Activated CD4-positive, alpha-beta T cell treated with anti-CD3 and anti-CD28 coated beads for 1 hour (primary cell): ENCODE measurements at places on chromosomes 6 and 20.

GRCh38 chr6:24357336-24358218 is at the start of gene DCDC2:
DCDC2 (minus strand) TSS chr6:24358059; CDS start chr6:24357750, 309 bp downstream.
- DNase-seq = no peak

DNA sequence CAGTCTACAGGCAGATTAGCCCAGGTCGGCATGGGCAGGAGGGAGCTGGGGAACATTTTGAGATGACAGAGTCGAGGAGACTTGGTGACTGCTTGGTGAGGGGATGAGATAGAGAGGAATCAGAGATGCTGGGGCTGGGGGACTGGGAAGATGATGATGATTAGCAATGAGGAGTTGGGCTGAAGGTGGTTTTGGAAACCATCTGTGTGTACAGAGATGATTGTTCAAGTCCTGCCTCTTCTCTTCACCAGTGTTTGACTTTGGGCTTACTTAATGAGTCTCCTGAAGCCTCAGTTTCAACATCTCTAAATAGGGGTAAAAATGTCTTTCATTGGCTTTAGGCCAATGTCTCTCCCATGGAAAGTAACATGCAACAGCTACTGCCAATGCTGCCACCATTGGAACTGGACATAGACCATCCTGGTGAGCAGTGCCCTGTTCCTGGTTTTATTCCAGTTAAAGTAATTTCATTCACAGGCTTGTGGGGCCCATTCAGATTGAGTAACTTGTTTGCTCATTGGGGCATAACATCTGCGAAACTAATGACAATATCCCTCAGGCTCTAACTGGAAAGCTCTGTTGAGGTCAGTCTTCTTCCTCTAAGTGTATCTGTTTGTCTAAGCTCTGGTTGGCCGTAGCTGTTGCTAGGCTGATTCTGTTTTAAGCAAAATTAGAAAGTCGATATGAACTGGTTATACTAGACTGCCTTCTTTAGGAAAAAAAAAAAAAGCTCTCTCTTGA is 99.1 kb downstream of the ARMC2 start:
- no peak for DNase-seq

DNA sequence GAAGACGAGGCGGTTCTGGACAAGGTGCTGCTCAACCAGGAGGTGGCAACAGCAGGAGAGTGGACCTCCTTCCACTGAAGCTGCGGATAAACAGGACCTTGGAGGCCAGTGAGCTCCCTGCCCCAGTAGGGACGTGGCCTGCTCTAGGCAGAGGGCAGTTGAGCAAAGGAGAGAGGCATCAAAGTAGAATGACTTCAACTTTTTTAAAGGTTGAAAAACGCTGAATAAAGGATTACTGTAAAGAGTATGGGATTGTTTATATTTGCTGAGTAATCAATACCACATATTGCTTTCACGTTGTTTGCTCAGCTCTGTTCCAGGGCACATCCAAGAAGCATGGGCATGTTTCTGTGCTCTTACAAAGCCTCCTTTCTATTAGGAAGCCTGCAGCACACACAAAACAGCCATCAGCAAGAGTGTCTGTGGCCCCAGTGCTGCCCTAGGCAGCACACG is 48.1 kb downstream of the ERMARD start:
- no peak for DNase-seq

- DNase-seq = no peak
These were observed 189.9 kb upstream of the ZNF184 start for GRCh38 chr6:27662769-27663168.

DNA sequence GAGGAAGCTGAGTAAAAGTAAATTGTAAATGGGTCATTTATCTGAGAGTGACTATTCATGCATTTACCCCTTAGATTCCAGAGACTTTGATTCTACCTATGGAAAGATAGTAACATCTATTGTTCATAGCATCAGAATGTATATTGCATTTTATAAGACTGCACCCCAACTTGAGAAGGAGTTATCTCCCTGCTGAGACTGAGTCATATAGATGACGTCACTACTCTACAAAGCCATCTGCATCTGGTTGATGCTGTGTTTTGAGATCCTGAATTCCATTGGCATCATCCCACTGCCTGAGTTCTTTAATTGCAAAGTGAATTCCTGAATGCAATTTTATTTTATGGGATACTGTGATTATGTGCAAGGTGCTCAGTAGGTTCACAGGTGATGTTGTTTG is 444.0 kb upstream of the SLC35B3 start:
- DNase-seq = no peak

DNA sequence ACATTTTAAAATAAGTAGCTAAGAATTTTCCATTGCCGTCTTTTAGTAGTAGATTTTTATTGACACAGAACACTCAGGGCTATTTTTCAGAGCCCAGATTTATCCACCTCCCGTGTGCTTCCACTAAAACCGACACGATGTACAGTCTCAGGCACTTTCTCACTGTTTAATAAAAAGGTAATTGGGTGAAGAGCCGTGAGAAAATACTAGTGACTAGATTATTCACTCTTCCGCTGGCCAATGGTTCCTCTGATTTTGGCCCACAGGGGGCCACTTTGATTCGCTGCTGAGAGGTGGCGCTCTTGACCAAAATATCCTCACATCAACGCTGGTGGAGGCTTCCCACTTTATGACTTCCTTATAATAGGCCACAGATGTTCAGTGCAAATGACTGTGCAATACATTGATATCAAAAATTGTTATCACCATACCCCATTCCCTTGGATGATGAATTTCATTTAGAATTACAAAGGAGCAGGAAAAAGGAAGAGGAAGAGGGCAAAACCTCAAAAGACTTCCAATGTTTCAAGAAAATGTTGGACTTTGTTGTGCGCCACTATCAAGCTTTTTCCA is 12.3 kb upstream of the HDDC2 start:
- DNase-seq = no peak

- no peak for DNase-seq
These were observed 467.1 kb downstream of the HDGFL1 start for GRCh38 chr6:23036406-23036983.

- DNase-seq = no peak
These were observed 37.2 kb downstream of the SCML4 start for GRCh38 chr6:107786709-107787588.

- DNase-seq = no peak
These were observed 58.7 kb downstream of the EDN1 start for GRCh38 chr6:12348530-12349511.

DNA sequence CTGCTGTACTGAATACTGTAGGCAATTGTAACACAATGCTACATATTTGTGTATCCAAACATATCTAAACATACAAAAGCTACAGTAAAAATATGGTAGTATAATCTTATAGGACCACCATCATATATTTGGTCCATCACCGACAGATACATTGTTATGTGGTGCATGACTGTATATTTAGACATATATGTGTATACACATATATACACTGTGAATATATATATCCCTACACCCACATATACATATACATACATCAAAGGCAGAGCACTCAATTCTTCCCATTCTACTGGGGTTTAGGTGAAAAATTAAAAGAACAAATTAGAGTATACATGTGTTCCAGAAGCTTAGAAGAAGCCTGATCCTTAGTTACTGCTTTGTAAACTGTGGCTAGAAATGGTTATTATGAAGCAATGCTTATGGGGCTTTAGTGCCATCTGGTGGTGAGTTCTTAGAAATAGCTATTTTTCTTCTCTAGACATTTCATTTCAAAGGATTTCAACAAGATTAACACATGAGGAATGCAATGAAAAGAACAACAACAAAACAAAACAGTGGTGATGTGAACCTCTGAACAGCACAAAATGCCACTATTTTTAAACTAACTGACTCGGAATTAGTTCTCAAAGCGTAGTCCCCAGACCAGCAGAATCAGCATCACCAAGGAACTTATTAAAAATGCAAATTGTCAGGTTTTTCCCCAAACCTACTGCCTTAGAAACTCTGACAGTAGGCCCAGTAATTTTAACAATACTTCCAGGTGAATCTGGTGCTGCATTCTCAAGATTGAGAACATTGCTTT is 38.0 kb downstream of the PKHD1 start:
- no peak for DNase-seq

DNA sequence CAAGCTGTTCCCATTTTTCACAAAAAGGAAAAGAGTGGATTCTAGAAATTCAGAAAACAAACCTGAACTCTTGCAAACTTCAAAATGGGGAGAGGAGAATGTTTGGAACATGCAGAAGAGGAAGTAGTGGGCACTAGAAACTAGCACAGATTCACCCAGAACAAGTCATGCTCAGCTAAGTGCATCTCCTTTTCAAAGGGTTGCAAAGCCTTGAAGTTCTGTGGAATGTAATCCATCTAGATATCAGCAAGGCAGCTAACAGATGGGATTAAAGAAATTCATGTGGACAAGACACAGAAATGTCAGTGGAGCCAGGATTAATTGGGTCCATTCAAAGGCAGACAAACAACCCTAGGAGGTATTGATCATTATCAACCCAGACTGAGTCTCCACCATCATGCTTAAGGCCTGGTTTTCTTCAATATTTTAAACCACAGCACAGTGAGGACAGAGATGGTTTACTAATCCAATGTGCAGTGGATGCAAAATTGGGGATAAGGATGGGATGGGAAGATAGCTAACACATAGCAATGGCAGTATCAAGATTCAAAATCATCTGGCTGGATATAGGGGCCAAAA is 31.3 kb downstream of the KCNK5 start:
- no peak for DNase-seq

GRCh38 chr20:63333241-63333836 is 27.8 kb downstream of the CHRNA4 start:
- no peak for DNase-seq

DNA sequence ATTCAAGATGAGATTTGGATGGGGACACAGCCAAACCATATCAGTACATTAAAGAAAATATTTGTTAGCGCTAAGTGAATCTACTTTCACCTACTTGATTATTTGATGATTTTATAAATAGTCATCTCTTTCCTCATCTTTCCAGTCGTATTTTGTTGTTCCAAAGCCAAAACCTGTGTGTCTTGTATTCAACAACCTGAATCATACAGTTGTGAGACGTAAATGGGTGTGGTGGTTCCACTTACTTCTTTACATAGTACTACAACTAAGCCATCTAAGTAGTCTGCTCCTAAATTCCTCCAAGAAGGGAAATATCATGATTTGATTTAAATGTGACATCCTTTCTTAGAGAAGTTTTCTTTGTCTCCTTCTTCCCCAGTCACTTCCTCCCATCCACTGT is 132.8 kb downstream of the ESR1 start:
- no peak for DNase-seq

GRCh38 chr6:98769546-98769945 is 64.8 kb upstream of the POU3F2 start:
- DNase-seq = no peak

DNA sequence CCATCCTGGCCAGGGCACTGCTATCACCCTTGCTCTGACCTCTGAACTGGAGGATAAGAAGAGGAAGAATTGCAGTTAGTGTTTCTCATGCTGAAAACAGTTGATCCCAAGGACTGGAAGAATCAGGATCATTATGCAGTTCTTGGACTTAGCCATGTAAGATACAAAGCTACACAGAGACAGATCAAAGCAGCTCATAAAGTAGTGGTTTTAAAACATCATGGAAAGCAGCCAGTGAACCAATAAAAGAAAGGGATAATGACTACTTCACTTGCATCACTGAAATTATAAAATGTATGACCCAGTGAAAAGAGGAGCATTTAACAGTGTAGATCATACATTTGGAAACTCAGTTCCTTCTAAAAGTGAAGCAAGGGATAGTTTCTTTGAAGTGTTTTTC is 47.7 kb downstream of the DNAH8 start:
- no peak for DNase-seq

- DNase-seq = no peak
These were observed 6.3 kb downstream of the SGK2 start for GRCh38 chr20:43564993-43565757.

GRCh38 chr6:109526905-109527628 is 44.0 kb upstream of the ZBTB24 start:
- DNase-seq = peak; percentile 18

- peak; percentile 49 for DNase-seq
These were observed 31.7 kb upstream of the CCN5 start for GRCh38 chr20:44683263-44684046.

DNA sequence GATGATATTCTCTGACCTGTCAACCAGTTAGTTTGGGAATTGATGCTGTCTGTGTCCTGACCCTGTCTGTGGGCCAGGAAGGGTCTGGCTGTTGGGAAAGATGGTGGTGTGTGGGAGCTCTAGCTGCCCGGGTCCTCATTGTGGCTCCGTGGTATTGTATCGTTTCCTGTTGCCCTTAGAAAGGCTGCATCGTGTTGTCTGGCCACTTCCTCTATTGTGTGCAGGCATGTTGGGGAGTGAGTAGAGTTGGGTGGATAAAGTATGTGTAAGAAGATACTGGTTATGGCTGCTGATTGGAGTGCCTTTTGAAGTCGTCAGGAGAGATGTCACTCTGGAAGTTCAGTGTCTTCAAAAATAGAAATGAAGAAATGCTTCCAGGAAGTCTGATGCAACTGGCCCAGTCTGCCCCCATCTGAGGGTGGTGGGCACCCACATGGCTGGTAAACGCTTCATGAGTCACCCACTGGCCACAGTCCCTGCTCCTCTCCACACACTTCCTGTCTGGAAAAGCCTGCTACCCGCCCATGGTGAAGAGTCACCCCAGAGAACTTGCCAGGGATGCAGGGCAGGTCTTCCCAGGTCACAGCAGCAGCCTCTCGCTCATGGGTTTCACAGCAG is 27.9 kb downstream of the PPARD start:
- no peak for DNase-seq

- DNase-seq = peak; percentile 82
These were observed at the start of gene REPS1 for GRCh38 chr6:138987643-138988468. REPS1 (minus strand) TSS chr6:138988253; CDS start chr6:138987682, 571 bp downstream.

DNA sequence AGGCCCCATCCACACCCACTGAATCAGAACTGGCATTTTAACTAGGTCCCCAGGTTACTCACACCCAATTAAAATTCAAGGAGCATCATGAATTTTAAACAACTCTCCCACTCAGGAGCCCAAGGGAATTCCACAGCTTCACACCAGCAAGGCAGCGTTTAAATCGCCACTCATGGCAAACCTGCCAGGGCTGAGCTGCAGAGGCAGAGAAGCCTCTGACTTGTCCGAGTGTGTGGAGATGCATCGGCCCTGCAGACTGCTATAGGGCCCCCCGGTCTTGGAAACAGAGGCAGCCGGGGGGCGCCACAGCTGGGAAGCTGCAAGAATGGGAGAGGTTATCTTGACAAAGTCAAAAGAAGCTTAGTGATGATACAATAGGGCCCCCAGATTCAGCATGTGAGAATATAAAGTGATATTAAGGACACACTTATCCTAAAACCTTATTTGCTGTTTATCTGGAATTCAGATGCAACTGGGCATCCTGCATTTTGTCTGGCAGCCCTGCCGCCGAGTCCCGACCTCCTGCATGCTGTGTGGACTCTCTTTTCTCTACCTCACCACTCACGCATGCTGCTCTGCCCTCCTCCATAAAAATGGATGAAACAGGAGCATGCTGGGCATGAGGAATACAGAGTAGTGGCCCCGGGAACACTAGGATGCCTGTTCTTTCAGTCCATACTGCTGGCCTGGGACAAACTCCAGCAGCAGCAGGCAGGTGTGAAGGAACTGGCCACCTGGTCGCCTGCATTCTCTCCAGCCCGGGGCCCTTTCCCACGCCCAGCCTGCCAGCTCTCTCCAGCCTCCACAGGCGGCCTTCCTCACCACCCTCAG is 126.1 kb downstream of the PXDC1 start:
- no peak for DNase-seq

GRCh38 chr6:116115781-116116180 is 10.2 kb downstream of the COL10A1 start:
- DNase-seq = no peak

- DNase-seq = no peak
These were observed 106.3 kb downstream of the SESN1 start for GRCh38 chr6:108988296-108988695.

GRCh38 chr6:13980534-13980933 is 55.8 kb downstream of the RNF182 start:
- DNase-seq = no peak

GRCh38 chr20:20664795-20665589 is 47.5 kb downstream of the RALGAPA2 start:
- no peak for DNase-seq
